Right ventricle myocardium inferior (tissue), 1 donor: ENCODE measurements at places on chromosomes 5 and 9.

- no peak for DNase-seq
Observed at GRCh38 chr9:78316166-78316892, 19.4 kb downstream of the PSAT1 start.

DNA sequence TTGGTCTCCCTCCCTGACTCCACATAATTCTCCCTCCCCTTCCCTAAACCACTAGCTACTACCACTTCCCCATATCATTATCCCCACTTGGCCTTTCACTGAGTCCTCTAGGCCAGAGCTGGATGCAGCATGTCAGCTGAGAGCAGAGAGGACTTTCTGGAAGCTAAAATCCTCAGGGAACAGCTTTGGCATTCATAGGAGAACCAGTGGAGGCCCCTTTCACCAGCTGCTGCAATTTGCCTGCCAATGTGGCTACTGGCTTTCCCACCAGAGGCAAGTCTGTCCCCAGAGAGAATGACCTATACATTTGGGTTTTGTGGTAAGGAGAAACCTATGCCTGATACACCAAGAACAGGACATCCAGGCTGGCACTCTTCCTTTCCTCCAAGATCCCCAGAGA lies 14.4 kb downstream of the FAM219A start:
- no peak for DNase-seq

- no peak for DNase-seq
Observed at GRCh38 chr5:172229904-172230303, 35.9 kb downstream of the EFCAB9 start.

DNA sequence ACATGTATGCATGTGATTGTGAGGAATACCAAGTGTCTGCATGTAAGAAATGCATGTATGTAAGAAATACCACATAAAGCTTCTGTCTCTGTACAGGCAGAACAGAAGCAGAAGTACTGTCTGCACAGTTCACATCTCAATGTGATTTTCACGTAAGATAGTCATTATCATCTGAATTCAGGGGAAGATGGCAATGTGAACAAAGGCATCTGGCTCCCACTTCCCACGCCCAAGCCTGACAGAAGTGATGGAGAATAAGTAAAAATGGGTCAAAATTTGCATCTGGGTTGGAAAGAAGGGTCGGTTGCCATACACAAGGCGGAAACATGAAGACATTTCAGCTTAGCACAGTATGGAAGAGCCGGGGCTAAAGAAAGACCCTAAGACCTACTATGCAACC lies 71.7 kb downstream of the SUSD1 start:
- no peak for DNase-seq

DNA sequence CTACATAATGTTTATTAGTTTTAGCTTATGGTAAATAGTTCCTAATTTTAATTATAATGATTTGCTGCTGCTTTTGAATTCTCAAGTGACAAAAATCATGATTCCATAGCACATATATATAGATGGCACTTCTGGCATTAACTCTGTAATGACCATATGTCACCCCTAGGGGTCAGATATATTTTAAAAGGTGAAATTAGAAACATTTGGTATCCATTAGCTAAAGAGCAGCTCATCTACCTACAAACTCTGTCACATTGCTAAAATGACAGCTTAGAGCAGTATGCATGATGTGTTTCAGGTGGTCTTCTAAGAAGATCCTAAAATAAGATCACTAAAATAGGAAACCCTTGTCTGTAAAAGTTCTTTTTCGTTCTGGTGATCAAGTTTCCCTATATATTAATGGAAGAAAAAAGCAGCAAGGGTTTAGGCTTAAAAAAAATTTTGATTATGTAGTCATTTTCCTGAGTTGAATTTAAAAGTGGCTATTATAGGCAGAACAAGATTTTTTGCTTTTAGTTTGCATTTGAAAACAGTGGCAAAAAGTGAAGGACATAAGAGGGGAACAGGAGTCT lies 157.7 kb upstream of the POU5F2 start:
- DNase-seq = no peak

GRCh38 chr5:55173687-55174230 lies 782 bp upstream of the CDC20B start:
- DNase-seq = no peak

- DNase-seq = peak; percentile 59
Observed at GRCh38 chr5:179227580-179228311, 117.5 kb downstream of the ADAMTS2 start.

- peak; percentile 70 for DNase-seq
Observed at GRCh38 chr9:125505988-125506438, 201.0 kb downstream of the MAPKAP1 start.

DNA sequence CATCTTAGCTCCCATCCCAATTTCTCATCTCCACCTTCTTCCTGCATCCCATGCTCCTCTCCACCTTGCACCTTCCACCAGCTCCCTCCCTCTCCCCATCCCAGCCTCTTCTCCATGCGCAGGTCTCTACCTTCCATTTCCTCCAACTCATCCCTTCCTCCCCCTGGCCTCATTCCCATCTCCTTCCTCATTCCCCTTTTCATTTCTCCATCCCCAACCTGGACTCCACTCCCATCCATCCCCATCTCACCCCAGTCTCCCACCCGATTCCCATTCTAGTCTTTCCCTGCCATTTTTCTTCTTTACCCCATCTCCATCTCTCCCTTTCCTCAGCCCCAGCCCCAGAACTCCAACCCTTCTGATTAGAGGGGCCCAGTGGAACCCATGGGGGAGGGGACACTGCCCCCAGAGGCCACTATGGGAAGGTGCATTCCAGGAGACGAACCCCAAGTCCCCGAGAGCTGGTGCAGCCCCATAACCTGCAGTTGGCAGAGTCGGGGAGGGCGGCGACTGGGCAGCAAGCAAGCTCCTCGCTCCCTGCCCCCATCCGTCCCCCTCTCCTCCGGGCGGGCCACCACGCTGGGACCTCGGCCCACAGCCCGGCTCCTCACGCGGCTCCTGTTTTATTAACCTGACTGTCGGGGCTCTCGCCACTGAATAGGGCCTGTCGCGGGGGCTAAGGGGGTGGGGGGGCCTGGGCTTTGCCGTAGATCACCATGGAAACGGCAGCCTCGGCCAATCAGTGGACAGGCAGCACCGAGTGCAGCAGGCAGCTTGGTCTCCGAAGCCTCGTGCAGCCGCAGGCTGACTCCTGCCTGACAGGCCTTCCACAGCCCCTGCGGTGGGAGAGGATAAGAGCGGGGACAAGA lies 66.7 kb downstream of the PCDH1 start:
- no peak for DNase-seq

DNA sequence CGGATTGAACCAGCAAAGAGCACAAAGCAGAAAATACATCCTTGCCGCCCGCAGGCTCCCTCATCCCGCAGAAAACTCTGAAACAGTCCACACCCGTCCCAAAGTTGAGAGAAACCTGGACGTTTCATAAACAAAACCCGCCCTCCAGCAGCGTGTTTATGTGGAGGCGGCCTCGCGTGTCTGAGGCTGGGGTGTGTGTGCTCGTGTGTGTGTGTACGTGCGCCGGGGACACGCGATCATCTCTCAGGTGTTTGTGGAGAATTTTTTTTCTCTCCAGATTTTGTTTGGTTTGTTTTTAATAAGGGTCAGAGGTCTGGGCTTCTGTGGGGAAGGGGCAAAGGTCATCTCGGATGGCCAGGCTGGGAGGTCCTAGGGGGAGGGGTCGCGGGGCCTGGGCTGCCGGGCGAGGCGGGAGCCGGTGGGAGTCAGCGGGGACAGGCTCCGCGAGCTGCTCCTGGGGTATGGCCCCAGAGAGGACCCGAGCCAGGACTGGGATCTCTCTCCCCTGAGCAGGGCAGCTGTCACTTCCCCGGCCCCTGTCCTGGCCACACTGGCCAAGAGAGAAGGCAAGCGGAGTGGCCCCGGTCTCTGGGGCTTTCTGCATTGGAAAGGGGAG lies 206.4 kb downstream of the C9orf50 start:
- peak; percentile 69 for DNase-seq

- DNase-seq = no peak
Observed at GRCh38 chr9:136678624-136679023, 8.6 kb downstream of the AGPAT2 start.
